NCI-H1417 (cell line): ENCODE measurements at places on chromosomes 7 and 10.

DNA sequence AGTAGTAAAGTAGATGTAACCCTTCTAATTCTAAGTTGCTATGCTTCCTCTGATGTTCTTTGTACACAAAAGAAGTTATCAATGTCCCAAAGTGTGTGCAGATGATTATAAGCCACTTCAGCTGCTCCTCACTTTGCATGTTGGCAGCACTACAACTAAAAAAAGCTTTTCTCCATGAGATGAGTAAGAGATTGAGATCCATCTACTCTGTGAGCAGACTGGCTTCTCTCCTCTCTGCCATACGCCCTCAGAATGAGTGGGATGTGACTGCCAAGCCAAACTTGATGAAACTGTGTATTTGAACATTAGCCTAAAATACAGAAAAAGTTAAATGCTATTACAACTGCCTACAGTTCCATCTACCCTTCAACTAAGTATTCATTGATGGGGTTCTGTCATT lies 102.9 kb upstream of the ETV1 start:
- no peak for DNase-seq

- DNase-seq, result peak; percentile 50
Observed at GRCh38 chr10:53009961-53010907, 237.7 kb upstream of the MBL2 start.

GRCh38 chr10:88660598-88660884 lies 3.7 kb upstream of the LIPF start:
- no peak for DNase-seq

DNA sequence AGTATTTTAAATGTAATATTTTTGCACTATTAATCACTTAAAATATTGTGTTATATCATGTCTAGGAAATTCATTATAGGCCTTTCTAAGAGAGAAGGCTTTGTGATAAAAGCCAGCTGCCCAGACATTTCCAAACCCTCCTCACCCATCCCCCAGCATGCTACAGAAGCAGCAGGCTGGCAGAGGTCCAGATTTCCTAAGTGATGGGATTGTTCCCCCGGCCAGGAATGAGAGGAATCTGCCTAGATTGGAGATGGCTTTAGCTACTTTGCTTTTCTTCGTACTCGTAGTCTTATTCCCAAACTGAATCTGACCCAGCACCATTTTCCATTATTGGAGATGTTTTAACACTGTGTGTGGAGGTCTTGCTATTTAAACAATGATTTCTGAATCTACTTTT lies 29.4 kb downstream of the CDK14 start:
- peak; percentile 77 for DNase-seq

DNA sequence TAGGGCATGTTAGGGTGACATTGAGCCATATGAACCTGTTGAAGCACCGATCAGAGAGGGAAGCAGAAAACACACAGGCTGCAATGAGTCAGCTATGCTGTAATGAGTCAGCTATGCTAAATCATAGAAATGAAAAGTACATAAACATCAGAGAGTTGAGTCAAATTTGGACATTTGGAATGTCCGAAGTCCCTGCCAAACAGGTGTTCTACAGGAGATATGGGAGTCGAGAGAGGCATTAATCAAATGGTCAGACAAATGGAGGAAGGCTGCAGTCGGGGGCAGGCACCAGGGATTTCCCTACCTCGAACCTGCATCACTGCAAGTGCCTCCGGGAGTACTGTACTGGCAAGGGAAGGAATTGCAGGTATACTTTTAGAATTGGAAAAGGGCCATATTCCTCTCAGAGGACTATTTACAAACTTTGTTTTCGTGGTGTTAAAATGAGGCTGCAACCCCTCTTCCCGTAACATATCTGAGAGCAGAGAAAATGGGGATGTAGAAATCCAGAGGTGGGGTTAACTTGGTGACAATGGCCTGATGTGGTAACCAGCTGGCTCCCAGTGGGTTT lies 8.8 kb upstream of the ZC3HAV1 start:
- no peak for DNase-seq

- DNase-seq, result no peak
Observed at GRCh38 chr10:70683940-70684339, 11.6 kb downstream of the ADAMTS14 start.

DNA sequence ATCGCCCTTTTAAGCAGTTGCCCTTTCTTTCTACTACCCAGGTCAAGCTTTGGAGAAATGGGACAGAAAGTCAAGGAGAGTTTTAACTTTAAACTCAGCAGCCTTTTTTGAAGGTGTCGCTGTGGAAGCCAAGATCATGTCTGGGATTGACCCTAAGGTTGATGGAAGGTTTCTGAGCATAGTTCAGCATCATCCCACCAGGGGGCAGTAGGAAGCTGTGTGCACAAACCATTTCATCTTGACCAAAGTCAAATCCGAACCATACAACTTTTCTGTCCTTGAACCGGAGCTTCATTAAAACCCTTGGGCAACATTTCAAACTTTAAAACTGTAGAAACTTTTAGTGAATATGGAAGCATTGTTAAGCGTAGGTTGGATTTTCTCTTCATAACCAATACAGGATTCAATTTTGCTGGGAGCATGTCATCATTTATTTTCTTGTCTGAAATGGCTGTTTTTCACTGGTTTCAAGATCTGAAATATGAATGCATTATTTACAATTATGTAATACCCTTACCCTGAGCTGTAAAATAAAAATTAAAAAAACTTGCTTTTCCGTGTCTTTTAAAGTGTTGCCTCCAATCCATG lies 214.4 kb upstream of the KIAA1217 start:
- peak; percentile 26 for DNase-seq

GRCh38 chr7:68422281-68422680 lies 1176.0 kb upstream of the AUTS2 start:
- DNase-seq, result no peak

DNA sequence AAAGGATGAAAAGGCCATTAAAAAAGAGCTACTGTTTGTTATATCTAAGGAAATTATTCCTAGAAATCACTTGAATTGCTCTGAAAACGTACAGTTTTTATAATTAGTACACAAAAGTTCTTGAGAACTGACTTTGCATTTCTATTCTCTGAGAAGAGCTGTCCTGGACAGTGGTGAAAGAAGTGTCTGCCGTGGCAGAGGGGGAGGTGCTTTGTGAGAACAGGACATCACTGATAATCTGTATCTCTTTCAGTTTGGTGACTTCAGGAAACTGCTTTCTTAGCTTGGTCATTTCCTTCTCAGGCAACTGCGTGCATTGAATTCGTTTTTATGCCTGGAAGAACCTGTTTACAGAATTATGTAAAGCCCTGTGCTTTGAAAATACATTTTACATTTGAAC lies 52.1 kb downstream of the POLL start:
- no peak for DNase-seq
